Posterior vena cava (tissue), 2 donors: ENCODE measurements at places on chromosomes 3 and 15. TPM values are rescaled to one million over a fixed set of nuclear protein-coding genes. Genes with fewer than 3 reads are reported as not detected.
A peak's percentile ranks its signal among the peaks of the same experiment; 100 is the strongest.

The FRMD5 gene
- total RNA-seq = 0.37 TPM

GRCh38 chr3:39639344-39640236, 169.8 kb upstream of the MYRIP start:
- no peak for DNase-seq

DNA sequence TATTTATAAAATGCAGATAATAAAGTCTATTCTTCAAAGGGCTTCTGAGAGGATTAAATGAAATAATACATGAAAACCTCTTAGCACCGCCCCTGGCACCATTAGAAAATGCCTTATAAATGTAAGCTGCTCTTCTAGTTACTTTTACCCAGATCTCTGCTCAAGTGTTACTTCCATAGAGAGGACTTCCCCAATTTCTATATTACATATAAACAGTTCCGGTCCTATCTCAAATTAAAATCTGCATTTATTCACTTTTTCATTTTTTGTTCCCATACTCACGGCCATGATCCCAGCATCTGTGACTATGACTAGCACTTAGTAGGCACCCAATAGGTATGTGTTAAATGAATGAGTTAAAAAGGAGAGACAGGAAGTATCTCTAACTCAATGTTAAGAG, 890.9 kb upstream of the CFAP20DC start:
- no peak for DNase-seq

DNA sequence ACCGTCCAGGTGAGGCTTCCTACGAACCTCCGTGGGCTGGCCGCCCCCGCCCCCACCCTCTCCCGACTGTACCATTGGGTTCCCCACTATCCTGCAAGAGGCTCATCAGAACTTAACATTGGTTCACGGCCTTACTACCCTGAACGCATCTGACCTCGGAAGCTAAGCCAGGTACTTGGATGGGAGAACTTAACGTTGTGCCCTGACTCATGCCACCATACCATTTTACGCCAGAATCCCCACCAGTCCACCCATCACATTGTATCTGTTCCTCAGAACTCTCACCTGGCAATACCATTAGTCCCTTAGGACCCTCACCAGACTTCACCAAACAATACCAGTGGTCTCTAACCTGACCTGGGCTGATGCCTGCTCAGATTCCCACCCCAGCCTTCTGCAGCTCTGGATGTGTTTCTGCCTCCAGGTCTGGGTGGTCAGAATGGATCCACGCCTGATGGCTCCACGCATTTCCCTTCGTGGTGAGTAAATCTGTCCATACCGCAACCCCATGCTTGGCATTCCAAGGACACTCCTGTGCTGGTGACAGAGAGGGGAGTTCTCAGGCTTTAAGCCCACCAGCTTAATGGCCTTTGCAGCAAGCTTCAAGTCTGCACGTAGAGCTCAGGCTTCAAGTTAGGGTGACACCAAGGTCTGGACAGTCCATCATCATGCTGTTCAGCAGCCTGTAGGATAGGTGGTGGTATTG, 562 bp downstream of the TCTA start:
- no peak for DNase-seq

DNA sequence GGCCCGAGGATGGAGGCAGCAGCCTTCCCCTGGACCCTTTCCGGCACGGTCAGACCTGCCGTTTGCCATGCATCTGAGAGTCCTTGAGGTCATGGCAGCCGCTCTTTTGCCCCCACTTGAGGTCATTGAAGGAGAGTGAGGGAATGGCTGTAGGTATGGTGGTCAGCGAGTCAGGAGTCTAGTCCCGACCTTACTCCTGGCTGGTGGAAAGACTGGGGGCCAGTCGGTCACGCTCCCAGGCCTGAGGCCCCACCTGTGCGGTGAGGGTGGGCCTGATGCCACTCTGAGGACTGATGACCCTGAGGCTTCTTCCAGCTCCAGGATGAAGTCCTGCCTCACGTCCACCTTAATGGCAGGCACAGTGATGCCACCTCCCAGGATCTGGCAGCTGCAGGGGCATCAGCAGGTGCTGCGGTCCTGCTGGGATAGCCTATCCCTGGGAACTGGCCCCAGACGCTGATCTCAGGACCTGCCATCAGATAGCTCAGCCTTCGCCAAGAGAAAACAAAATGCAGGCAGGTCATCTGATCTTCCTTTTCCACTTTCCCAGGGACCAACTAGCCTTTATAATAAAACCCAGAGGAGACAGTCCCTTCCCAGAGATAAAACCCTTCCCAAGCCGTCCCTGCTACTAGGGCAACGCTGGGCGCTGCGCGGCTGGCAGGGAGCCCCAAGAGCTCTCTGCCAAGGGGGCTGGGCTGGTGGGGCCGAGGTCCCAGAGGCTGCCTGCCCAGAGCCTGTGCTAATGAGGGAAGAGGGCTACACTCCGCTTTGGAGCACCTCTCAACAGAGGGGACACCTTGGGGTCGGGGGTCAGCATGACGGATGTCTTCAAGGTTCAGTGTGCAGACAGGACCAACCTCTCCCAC, 42.2 kb downstream of the TM2D3 start:
- DNase-seq = no peak

DNA sequence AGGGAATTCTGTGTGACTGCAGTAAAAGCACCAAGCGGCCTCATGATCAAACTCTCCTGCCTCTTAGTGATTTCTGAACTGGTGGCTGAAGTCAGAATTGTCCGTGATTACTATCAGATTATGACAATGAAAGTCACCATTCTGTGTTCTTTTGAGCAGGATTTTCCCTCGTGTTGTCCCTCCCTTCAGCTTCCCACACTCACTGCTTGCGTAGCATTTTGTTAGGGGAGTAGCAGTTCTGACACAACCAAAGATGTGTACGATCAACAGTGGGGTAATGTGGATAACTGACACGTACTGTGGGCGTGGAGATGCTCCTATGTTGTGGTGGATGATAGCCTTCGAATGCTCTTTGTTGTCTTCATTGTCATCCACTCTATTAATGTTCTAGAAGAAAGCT, 67.8 kb upstream of the ICE2 start:
- no peak for DNase-seq

DNA sequence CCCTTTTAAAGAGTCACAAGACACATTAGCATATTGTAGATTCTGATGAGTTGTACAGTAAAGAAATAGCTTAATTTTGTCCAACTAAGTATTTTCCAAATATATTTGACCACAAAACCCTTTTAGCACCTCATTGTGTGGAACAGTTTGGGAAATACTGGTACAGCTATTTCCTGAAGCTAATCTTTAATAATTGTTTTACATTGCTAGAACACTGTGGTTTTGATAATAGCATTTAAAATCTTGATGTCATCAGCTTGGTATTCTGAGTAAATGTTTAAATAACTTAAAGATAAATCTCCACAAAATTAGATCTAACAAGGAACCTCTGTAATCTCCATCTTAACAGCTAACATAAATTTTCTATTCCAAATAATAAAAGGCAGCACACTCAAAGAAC, 140.0 kb upstream of the MLF1 start:
- no peak for DNase-seq

DNA sequence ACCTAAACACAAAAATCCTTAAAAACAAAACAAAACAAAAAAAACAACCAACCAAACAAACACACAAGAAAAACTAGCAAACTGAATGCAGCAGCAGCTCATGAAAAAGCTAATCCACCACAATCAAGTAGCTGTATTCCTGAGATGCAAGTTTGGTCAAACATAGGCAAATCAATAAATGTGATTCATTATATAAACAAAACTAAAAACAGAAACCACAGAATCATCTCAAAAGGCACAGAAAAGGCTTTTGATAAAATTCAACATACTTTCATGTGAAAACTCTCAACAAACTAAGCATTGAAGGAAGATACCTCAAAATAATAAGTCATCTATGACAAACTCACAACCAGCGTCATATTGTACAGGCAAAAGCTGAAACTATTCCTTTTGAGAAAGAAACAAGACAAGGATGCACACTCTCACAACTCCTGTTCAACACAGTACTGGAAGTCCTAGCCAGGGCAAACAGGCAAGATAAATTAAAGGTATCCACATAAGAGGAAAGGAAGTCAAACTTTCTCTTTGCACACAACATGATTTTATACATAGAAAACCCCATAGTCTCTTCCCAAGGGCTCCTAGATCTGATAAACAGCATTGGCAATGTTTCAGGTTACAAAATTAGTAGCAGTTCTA, 495.1 kb upstream of the SGO1 start:
- no peak for DNase-seq

- no peak for DNase-seq
Measured at GRCh38 chr15:25456196-25456595, 17.4 kb upstream of the UBE3A start.

DNA sequence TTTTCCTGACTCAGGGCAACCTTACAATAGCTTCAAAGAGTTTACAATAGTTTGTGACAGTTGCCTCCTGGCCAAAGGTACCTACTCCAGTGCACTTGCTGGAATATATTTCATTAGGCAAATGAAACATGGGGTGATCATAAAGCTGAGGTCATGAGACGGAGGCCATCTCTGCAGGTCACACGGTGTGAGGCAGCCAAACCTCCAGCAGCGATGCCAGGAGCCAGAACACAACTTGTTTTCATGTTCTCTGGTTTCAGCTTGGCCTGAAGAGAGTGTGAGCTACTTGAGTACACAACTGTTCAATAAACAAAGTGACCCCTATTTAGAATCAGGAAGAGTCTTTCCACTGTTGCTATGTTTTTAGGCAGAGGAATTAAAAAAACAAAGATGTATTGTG, 42.7 kb upstream of the PYGO1 start:
- no peak for DNase-seq

GRCh38 chr3:170499562-170500156, 81.0 kb downstream of the CLDN11 start:
- peak; percentile 67 for DNase-seq

DNA sequence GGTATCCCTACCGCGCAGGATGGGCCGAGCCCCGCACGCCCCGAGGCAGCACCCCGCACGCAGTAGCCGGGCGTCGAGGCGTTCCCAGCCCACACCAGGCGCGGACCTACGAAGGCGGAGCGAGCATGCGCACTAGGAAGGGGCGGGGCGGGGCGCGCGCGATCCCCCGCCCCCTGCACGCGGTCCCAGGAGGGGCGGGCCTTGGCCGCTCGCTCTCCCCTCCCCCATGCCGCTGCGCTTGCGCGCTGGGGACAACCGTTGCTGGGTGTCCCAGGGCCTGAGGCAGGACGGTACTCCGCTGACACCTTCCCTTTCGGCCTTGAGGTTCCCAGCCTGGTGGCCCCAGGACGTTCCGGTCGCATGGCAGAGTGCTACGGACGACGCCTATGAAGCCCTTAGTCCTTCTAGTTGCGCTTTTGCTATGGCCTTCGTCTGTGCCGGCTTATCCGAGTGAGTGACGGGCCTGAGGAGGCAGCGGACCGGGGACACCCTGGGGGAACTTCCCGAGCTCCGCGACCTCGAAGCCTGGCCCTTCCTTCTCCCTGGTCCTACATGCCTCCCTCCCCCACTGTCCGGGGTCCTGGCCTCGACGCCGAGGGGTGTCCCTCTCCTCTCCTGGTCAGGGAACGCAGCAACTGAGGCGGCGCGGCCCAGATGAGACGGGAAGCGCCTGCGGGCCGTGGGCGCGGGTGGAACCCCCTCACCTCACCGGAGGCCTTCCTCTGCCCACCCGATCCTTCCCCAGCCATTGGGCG, at the start of gene SPESP1:
Gene SPESP1 (plus strand): TSS at position 258 of the 755 bp plus-strand sequence. CDS start 129 bp downstream, at position 387.
- DNase-seq = peak; percentile 90

The RTF1 gene
- total RNA-seq = 22.9 TPM

GRCh38 chr3:71989165-71989564, 204.2 kb upstream of the PROK2 start:
- DNase-seq = no peak

The MYLK gene
- 1,187 TPM for total RNA-seq

The ATP13A5 gene
- total RNA-seq = not detected

The FSD2 gene
- total RNA-seq = not detected

The SLC15A2 gene
- 2.1 TPM for total RNA-seq

The NR2F2 gene
- total RNA-seq = 208 TPM

The HAPLN3 gene
- total RNA-seq = 25.4 TPM

DNA sequence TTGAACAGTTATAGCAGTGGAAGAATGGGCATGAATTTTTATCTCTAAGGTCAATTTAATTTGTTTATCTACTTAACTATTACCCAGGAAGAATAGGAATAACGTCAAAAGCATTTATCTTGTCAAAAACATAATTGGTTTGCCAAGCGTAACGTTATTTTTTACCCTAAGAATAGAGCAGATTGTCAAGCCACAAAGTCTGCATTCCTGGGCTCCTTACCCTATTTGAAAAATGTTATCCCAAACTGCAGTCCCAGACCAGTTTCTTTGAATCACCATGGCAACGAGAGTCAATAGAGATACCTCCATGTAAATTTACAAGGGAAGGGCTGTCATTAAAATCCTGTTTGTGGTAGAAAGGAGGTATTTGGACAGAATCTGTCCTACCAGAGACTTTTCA, 61.1 kb downstream of the CPNE4 start:
- DNase-seq = no peak
